ENCODE measurements at places on chromosomes 6 and 20.

- DNase-seq: no peak
Measured at GRCh38 chr20:8194721-8195120, 62.7 kb downstream of the PLCB1 start.

- DNase-seq: no peak
Measured at GRCh38 chr6:47759364-47759763, 22.5 kb upstream of the OPN5 start.

DNA sequence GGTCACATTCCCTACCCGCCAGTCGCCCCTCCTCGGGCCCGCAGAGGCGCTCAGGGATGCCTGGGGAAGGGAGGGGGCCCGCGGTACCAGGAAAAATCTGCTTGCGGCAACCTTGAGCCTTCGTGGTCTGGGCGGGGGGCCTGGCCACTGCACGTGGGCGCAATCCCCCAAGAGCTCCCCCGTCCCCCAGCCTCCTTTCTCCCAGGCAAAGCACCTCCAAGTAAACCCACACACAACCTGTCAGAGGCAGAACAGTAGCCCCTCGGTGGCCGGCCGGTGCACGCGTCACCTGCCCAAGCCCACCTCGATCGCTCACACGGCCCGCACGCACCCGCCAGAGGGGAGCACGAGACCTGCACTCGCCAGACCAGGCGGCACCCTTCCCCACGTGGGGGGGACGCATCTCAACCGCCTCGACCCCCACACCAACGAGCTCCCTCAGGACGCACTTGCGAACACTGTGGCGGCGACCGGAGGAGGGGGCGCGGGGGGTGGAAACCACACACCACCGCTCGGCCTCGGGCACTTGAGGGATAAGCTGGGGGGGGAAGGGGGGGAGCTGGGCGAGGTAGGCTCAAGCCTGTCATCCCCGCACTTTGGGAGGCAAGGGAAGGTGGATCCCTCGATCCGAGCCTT is 1955.7 kb upstream of the DEFB115 start:
- DNase-seq: no peak

DNA sequence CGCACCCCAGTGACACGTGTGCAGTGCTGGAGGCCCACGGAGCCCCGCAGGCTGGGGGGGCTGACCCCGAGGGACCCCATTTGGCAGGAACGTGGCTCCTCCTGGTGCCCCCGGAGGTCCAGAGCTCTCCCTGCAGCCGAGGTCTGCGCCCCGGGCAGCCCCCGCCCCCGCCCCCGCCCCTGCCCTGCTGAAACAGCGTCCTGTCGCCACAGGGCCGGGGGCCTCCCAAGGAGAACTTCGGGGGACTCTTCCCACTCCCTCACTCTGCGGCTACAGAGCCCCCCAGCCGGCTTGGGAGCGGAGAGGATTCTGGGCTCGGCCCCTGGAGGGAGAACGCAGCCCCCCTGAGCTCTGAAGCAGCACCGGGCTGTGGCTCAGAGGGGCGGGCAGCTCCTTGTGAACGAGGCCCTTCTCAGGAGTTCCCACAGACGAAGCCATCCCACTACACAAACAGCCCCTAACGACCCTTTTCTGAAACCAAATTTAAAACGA is 115.2 kb downstream of the DLL1 start:
- DNase-seq: no peak

Data from stimulated activated CD4-positive, alpha-beta T cell treated with anti-CD3 and anti-CD28 coated beads, TNF-alpha, amount 100 ng/mL, for 1 hour (primary cell).